ENCODE measurements at places on chromosomes 6 and 20. TPM values are rescaled to one million over a fixed set of nuclear protein-coding genes. Genes with fewer than 3 reads are reported as not detected.

Gene ZKSCAN4
- 3.1 TPM for total RNA-seq

Gene PRSS35
- not detected for total RNA-seq

Gene FAM217A
- total RNA-seq = not detected

Gene PROKR2
- not detected for total RNA-seq

Gene MDFI
- total RNA-seq = 44.0 TPM

Gene PRPF6
- 54.8 TPM for total RNA-seq

Gene HLA-DMA
- 0.44 TPM for total RNA-seq

Gene FAM184A
- total RNA-seq = 0.40 TPM

Gene WFDC12
- not detected for total RNA-seq

Gene SLC22A3
- total RNA-seq = not detected

Gene RAET1G
- 0.20 TPM for total RNA-seq

Gene DPPA5
- total RNA-seq = not detected

Gene ARHGAP40
- not detected for total RNA-seq

Gene DDX27
- total RNA-seq = 13.9 TPM
